Hippocampal formation (tissue), 2 donors: ENCODE measurements at places on chromosomes 4 and X.
A peak's percentile ranks its signal among the peaks of the same experiment; 100 is the strongest.

- DNase-seq, result no peak
Observed at GRCh38 chr4:146260521-146260920, 46.2 kb downstream of the REELD1 start.

- no peak for DNase-seq
Observed at GRCh38 chr4:168656055-168656660, 159.3 kb downstream of the PALLD start.

DNA sequence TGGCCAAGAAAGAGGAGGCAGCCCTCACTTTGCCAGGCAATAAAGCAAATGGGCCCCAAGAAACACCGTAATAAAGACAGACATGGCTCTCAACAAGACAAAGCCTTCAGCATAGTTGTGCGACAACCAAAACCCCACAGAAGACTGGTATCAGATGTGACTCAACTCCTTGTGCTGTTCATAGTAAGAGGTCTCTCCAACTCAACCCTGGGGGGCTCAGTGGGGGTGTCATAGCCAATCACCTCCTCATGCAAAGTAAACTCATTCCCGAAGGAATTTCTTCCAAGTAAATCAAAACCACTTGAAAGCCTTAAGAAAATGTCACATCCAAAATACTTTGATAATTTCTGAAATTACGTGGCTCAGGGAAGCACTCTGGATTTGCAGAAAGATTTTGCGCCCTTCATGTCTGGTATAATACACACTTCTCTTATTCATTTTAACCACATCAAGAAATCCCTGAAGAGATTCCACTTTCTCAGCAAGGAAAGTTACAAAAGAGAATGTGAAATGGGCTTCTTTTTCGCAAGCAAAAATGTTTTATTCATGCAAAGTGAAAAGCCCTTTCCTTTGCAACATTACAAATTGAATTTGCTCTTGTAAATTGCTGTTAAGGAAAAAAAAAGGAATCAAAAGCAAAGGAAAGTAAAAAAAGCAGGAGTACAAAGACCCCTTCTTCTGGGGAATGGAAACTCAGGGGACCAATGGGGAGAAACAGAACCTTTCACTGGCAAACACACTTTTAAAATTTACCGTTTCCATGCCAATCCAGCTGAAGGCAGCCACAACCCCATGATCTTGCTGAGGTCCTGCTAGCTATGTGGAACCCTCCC, 137.4 kb downstream of the NSUN7 start:
- DNase-seq, result peak; percentile 55

GRCh38 chrX:22950269-22951266, 49.2 kb upstream of the DDX53 start:
- DNase-seq, result no peak

DNA sequence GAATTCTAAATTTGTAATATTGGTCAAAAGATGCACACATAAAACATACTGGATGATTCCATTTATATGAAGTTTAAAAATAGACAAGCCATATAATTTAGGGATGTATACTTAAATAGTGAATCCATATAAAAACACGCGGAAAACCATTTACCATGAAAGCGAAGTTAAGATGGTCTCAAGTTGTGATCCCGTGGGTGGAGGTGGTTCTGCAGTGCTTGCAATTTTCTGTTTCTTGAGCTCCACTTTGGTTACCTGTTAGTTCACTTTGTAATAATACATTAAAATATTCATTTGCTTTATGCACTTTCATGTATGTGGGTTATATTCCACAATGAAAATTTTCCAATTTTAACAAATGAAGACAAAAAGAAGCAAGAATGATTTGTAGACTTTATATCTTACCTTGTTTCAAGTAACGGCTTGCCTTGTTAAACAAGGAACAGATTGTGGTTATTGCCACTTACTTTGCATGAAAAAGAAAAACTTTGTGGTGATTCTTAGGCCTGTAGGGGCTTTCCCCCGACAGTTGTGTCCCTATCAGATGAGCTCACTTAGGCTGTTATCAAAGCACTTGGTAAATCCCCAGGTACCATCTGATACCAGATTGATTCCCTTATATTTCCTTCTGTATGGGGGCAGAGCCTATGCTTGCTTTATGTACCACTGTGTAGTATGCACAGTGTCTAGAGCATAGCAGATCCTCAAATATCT, 12.2 kb downstream of the UCP1 start:
- no peak for DNase-seq

DNA sequence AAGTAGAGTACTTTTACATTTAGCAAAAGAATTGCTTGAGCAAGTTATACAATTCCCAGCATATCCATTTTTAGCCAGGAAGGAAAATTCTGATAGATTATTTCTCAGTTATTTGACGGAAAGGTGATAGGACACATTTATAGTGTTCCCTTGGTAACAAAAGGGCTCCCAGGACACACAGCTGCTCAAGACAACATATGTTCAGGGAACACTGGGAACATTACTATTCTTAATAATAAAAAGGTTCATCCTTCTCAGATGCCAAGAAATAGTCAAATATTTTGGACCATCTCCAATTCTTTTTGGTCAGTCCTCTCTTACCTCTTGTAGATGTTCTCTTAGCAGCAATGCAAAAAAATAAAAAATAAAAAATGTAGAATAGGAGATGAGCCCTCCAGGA, 66.8 kb upstream of the SMAD1 start:
- DNase-seq, result no peak
